ENCODE measurements at places on chromosomes 3 and 15. TPM values are rescaled to one million over a fixed set of nuclear protein-coding genes. Genes with fewer than 3 reads are reported as not detected.
A peak's percentile ranks its signal among the peaks of the same experiment; 100 is the strongest.

DNA sequence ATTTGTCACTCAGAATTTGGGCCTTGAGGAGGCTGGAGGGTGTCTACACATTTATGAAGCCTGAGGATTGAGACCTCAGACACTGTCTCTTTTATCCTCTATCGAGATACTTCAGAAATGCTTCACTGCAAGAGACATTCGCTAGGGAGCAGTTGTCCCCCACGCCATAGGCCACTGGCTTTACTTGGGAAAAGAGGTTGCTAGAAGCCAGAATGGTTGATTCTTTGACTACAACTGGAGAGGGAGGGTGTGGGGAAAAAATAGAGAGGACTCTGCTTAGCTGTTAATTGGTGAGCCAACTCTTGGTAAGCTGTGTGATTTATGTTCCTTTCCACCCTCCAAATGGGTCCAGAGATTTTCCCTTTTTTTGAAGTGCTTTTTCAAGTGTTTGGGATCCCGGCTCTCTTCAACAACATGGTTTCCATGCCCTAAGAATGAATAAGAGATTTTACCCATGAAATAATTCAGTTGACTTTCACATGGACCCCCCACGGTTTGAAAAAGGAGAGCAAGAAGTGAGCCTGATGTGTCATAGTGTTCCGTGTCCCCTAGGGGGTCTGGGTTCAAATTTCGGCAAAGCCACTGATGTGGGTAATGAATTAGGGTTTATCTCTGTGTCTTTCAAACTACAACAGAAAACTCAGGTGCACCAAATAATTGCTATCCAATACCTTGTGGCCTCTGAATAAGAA, 2.7 kb downstream of the BOC start:
- no peaks in the 10 kb centered on the region for H3K4me1 ChIP-seq
- H3K27ac ChIP-seq = no peak overlapping the region
- H3K4me3 ChIP-seq = no peak overlapping the region
- no peak for DNase-seq
- H3K27me3 ChIP-seq = no peaks in the 10 kb centered on the region

Gene EFCC1
- total RNA-seq = 3.7 TPM

- no peak overlapping the region for H3K27ac ChIP-seq
- no peak for DNase-seq
- no peaks in the 10 kb centered on the region for H3K4me1 ChIP-seq
- no peaks in the 10 kb centered on the region for H3K36me3 ChIP-seq
Measured at GRCh38 chr3:153319705-153320554, 157.9 kb downstream of the RAP2B start.

Gene REC114
- total RNA-seq = not detected

DNA sequence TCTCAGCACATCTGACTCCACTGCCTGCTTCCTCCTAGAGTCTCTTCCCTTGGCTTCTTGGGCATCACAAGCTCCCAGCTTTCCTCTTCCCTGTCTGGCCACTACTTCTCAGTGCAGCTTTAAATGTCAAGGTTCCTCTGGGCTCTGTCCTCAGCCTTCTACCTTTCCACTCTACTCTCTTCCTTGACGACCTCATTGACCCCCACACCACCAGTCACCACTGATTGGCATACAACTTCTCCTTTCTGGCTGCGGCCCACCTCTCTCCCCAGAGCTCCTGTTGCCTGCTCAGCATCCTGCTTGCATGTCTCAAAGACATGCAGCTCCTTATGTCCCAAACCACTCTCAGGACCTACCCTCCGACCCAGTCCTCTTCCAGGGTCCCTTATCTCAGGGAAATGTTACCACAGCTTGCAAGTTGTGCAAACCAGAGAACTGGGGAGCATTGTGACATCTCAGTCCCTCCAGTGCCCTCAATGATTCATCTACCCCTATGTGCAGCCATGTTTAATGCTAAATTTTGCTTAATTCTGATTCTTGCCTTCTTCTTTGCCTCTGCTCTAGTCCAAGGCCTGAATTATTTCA, 49.9 kb downstream of the TRPM1 start:
- H3K27me3 ChIP-seq = no peaks in the 10 kb centered on the region
- no peak overlapping the region for H3K27ac ChIP-seq
- no peak overlapping the region for H3K4me3 ChIP-seq
- no peaks in the 10 kb centered on the region for H3K36me3 ChIP-seq
- no peak for DNase-seq

Gene ARGFX
- not detected for total RNA-seq

Gene GP5
- 0.22 TPM for total RNA-seq

Gene TPRG1
- total RNA-seq = 2.7 TPM

GRCh38 chr3:191973820-191974219, 512.9 kb downstream of the PYDC2 start:
- no peaks in the 10 kb centered on the region for H3K27me3 ChIP-seq
- no peaks in the 10 kb centered on the region for H3K36me3 ChIP-seq
- no peak overlapping the region for H3K27ac ChIP-seq
- no peak overlapping the region for H3K4me3 ChIP-seq

Gene RHOV
- total RNA-seq = 3.0 TPM

Gene SLC51B
- 2.9 TPM for total RNA-seq

Gene SORD
- total RNA-seq = 14.2 TPM

DNA sequence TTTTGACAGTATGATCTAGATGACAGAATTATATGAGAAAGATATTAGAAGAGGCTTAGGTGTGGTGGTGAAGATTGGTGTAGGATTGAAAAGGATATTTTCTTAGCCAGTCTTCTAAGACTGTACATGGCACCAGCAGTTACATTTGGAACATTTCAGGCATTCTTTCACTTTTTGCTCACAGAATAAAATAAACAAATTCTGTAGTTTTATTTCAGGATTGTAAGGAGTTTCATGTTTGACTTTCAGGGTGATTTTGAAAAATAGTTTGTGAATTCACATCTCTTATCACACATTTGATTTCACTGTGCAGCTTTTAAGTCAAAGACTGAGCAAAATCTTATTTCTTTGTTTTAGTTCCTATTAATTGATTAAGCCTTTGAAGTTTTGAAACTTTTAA, 27.1 kb downstream of the DNAJC13 start:
- no peak overlapping the region for H3K4me3 ChIP-seq
- peaks cover 2% of the 10 kb centered on the region for H3K4me1 ChIP-seq
- no peak for DNase-seq
- no peak overlapping the region for H3K27ac ChIP-seq
- no peaks in the 10 kb centered on the region for H3K36me3 ChIP-seq

DNA sequence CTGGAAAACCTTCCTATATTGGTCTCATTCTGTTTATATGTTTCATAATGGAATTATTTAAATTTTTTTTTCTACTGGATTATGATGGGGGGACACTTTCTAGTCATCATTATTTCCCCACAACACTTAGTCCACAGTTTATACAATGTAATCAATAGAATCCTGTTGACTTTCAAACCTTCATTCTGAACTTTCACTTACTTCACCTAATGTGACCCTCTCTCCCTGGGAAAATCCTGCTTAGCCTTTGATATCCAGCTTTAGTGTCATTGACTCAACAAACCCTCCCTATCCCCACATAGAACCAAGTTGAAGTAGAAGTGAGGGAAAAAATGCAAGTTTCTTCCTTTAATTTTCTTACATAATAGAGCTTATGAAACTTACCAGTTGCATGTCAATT, 666.0 kb downstream of the MECOM start:
- no peak overlapping the region for H3K27ac ChIP-seq
- H3K36me3 ChIP-seq = no peaks in the 10 kb centered on the region
- no peaks in the 10 kb centered on the region for H3K27me3 ChIP-seq
- no peak for DNase-seq

DNA sequence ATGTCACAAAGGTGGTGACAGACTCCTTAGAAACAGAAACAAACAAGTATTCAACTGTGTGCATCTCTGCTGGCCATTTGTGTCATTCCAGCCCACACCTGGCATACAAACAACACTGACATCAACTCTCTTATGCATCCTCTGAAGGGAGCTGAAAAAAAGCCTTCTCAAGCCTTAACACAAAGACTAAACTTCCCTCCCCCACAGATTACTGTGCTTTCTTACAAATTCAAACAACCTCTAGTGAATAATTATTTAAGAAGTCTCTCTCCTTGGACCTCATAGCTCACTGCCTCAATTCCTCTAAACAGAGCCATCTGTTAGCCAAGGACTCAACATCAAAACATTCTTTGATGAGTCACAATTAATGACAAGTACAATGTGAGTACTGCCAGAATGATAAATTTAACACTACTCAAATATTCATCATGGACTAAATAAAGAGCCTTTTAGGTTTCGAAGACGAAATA, 132.1 kb downstream of the WDR76 start:
- H3K27me3 ChIP-seq = no peaks in the 10 kb centered on the region
- no peak overlapping the region for H3K27ac ChIP-seq
- no peaks in the 10 kb centered on the region for H3K4me1 ChIP-seq
- DNase-seq = peak; percentile 21
- H3K36me3 ChIP-seq = no peaks in the 10 kb centered on the region

Gene LTF
- total RNA-seq = 1,823 TPM

- H3K4me1 ChIP-seq = peaks cover 8% of the 10 kb centered on the region
- H3K4me3 ChIP-seq = no peak overlapping the region
- H3K27me3 ChIP-seq = no peaks in the 10 kb centered on the region
- H3K27ac ChIP-seq = no peak overlapping the region
- no peaks in the 10 kb centered on the region for H3K36me3 ChIP-seq
Measured at GRCh38 chr3:120344349-120344748, 4.8 kb downstream of the LRRC58 start.

GRCh38 chr15:81097116-81097889, 36.8 kb upstream of the CFAP161 start:
- H3K27me3 ChIP-seq = no peaks in the 10 kb centered on the region
- H3K36me3 ChIP-seq = no peaks in the 10 kb centered on the region
- H3K4me1 ChIP-seq = no peaks in the 10 kb centered on the region
- DNase-seq = no peak
- no peak overlapping the region for H3K4me3 ChIP-seq
- H3K27ac ChIP-seq = peak overlapping the region; percentile 13

DNA sequence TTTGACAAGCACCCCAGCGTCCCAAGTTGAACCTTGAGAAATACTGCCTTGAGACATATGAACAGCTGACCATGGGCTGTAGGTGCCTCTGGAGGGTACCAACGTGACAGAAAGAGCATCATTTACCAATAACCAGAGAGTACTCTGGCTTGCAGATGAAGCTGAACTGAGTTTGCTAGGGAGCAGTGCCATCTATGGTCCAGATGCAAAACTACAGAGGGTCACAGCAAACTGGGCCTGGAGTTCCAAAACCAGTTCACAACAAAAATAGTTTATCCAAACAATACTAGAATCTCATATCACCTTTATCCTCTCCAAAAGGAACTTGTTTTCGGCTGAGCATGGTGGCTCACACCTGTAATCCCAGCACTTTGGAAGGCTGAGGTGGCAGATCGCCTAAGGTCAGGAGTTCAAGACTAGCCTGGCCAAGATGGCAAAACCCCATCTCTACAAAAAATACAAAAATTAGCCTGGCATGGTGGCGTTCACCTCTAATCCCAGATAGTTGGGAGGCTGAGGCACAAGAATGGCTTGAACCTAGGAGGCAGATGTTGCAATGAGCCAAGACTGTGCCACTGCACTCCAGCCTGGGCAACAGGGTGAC, 69.3 kb downstream of the CHAC1 start:
- no peak overlapping the region for H3K4me3 ChIP-seq
- H3K27ac ChIP-seq = no peak overlapping the region

Gene CCRL2
- 2.8 TPM for total RNA-seq

All from kidney (tissue), 22 donors.